ENCODE measurements at places on chromosomes 2 and 18.

DNA sequence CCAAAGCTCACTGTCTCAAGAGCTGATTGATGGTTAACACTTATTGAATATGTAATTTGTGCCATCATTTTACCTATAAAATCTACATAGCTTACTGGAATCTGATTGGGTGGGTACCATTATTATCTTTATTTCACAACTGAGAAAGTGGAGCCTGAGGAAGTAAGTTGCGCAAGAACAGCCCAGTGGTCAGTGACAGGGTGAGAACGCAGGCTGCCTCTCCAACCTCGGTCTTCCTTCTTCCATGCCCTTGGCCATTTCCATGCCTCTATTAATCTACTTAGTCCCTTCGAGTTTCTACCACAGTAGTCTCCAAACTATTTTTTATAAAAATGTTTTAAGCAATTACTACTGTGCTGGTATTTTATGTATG, 390.9 kb upstream of the VWC2L start:
- DNase-seq, result no peak

- no peak for DNase-seq
These were observed 12.6 kb downstream of the DHX57 start for GRCh38 chr2:38863061-38863695.

DNA sequence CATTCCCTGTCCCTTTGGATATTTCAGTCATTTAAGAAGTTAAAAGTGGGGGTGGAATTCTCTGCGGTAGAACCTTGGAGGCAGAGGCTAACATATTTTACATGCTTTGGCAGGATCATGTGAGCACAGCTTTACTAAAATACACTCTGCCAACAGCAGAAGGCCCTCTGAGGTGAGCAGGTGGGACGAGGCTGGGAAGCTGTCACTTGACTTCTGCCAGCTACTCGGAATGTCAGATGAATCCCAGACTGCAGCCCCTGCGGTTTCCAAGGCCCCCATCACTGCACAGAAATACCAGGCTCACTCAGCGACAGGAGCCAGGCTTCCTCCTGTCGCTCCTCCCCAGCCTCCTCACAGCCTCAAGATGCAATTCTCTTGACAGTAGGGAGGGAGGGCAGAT, 220.9 kb upstream of the REV1 start:
- DNase-seq, result no peak

DNA sequence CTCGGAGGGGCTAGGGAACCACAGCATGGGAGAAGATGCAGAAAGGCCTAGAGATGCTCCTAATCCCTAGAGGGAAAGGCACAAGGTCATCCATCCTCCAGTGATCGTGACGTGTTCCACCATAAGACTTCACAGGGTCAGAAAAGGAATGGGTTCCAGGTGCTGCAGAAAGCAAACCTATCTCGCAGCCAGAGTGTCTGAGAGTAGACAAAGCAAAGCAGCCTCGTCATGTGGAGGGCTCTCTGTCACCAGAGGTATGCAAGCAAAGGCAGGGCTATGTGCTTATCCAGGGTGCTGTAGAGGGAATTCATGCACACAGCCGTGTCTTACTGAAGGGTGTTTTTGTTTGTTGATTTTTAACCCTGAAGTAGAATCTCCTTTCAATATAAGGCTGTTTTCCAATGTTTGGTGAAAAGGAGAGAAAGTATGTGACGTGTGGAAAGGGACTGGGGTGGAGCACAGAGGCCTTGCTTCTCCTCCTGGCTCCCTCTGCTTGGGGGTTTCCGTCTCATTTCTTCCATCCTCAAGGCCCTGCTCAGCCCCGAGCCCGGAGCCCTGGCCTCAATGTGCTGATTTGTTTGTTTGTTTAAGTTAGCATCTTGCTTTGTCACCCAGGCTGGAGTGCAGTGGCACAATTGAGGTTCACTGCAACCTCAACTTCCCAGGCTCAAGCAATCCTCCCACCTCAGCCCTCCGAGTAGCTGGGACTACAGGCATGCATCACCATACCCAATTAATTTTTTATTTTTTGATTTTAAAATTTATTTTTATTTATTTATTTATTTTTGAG, 3.0 kb downstream of the GPR55 start:
- DNase-seq, result no peak

GRCh38 chr2:206823178-206823577, 57.8 kb downstream of the FASTKD2 start:
- no peak for DNase-seq

- no peak for DNase-seq
These were observed 3.5 kb upstream of the EMILIN1 start for GRCh38 chr2:27074738-27075565.

GRCh38 chr2:30031184-30031583, 109.8 kb upstream of the ALK start:
- no peak for DNase-seq

DNA sequence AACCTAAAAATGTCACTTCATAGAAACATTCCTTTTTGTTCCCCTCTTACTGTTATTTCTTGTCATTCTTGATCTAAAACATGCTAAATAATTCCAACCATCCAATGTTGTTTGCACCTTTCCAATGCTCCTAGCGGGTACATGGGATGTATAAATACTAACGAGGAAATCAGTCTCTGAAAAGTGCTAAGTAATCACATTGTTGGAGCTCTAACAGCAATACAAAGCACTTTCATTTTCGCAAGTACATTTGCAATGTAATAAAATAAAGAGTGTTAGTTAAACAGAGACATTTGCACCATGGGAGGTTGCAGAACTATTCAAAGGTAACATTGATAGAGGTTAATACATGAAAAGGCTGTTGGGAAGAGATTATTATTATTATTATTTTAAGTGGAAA, 286.2 kb upstream of the ACVR2A start:
- no peak for DNase-seq

DNA sequence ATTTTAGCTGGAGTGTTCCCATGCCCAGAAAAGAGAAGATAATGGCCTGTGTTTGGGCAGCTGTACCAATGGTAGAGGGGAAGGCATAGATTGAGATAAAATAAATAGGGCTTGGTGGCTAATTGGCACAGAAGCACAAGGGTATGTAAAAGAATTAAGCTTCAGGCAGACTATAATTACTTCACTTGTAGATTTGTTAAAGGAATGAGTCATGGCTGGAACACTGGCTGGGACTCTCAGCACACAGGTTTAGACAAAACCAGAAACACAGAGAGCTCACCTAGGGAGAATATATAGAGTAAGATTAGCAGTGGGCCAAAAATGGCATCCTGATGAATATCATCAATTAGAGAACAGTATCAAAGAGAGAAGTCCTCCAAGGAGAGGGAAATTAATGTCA, 198.3 kb upstream of the FIGN start:
- DNase-seq, result no peak

- no peak for DNase-seq
These were observed 296.5 kb upstream of the GYPC start for GRCh38 chr2:126359494-126359893.

- no peak for DNase-seq
These were observed 93.4 kb upstream of the MAP4K3 start for GRCh38 chr2:39530411-39530866.

- DNase-seq, result no peak
These were observed 139.5 kb upstream of the ZNF516 start for GRCh38 chr18:76634564-76634963.

DNA sequence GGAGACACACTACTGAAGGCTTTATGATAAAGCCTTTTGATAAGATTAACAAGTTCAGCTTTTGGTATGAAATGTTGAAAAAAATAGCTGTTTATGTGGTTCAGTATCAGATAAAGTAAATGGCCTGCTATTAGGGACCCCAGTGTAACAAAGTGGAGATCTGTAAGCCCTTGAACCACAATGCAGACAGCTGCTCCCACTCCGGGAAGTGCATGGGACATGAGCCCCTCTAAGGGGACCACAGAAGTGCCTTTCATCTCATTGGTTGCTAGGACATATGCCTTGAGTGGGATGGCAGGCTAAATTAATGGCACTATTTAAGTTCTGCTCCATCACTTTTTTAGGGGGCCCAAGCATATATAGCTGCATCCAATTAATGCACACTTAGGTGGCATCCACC, 167.6 kb upstream of the SOX11 start:
- no peak for DNase-seq

DNA sequence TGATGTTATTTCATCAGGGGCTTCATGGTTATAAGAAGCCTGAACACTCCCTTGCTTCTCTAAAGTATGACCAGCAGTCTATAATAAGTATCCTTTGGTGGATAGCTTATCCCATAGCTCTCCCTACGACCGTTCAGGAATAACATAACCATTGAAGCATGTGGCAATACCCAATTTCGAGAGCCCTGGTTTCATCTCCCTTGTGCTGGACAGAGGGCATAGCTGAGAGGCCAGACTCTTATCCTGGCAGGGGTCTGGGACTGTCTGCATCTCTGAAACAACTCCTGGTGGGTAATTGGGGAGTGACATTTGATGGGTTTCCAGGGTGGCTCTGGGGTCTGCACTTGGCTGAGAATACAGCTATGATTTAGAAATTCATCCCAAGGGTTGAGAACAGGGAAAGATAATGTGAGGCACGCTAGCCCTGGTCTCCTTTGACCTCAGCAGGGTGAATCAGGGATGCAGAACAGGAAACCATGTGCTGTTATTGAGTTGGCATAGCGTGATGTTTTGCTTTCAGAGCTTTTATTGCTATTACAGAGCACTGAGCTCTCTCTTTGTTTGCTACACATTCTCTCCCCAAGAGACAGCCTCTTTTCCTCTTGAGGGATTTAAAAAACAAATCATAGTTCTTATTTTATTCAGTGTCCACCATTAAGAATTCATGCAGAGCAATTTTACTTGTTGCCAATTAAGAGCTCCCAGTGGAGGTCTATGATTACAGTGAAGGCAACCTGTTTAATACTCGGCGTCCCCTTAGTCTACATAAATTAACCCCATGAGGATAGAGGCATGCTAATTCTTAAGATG, 274.5 kb downstream of the NCKAP5 start:
- no peak for DNase-seq

- DNase-seq, result no peak
These were observed 170.3 kb downstream of the MAIP1 start for GRCh38 chr2:200125444-200126284.

All from NCI-H1930 (cell line).